HFF-Myc (cell line): ENCODE measurements at places on chromosomes 6 and 20.

DNA sequence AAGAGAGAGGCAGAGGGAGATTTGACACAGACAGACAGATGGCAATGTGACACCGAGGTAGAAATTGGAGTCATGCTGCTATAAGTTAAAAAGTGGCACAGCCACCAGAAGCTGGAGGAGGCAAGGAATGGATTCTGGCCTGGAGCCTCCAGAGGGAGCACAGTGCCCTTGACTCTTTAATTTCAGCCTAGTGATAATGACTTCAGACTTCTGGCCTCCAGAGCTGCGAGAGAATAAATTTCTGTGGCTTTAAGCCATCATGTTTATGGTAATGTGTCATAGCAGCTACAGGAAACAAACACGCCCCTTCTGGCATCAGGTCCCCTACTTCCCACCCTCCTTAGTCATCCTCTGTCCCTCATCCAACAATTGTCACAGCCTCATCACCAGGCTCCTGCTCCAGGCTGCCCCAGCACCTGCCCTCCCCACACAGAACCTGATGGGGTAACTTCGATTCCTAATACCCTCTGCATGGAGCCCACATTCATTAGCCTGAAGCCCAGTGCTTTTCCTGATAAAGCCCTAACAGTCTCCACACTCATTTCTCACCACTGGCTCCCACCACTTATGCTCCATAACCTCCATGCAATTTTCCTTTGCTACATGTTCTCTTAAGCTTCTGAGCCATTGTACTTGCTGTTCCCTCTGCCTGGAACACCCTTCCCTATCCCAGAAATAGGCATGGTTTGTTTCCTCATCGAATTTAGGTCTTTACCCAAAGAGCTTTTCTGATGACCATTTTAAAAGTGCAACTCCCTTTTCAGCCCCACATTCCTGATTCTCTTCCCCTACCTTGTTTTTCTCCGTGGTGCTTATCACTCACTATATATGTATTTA is 69.7 kb upstream of the TOX2 start:
- DNase-seq: peak; percentile 89

DNA sequence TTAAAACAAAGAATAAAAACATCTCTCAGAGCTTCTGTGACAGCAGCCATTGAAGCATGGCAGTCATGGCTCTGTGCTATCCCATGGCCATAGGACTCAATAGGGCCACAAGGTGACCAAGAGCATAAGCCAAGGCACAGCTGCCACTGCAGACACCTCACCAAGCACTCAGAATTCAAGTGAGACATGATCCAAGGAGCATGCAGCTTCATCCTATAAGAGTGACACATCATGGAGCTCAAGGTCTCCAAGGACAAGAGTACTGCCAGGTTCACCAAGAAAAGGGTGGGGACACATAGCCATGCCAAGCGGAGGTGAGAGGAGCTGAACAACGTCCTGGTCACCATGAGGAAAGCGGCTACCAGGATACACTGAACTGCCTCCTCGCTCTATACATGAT is 53.0 kb downstream of the RCAN2 start:
- no peak for DNase-seq

GRCh38 chr6:40779409-40779808 is 192.2 kb upstream of the LRFN2 start:
- DNase-seq: peak; percentile 7

- DNase-seq: no peak
These were observed 34.9 kb upstream of the THBS2 start for GRCh38 chr6:169288591-169288990.

GRCh38 chr6:121365536-121366521 is 31.5 kb upstream of the TBC1D32 start:
- DNase-seq: no peak

- no peak for DNase-seq
These were observed 105.8 kb downstream of the MAFB start for GRCh38 chr20:40583205-40583604.

DNA sequence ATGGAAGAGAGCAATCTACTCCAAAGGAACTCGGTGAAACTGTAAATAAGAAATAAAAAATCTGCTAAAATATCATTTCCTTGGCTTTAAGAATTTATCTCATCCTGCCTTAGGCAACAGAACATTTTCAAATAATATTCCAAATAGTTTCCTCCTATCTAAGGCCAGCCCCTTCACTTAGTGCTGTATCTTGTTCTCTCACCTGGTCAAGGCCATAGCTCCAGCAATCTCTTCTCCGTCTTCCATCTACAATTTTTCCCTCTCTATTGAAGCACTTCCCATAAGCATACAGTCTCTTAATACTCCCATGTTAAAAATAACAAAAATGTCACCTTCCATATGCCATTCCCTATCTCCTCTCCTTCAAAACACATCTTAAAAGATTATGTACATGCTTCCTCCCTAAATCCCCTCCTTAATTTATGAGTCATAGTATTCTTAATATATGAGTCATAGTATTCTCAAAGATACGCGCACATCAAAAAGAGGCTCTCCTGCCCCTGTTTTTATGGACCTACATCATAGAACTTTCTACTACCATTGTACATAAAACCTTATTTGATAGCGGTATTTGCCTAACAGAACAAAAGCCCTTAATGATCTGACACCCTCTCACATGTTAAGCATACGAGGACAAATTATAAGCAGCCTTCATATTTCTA is 146.9 kb downstream of the PDE10A start:
- no peak for DNase-seq

- no peak for DNase-seq
These were observed 517.4 kb upstream of the JARID2 start for GRCh38 chr6:14728396-14729024.

- DNase-seq: no peak
These were observed 16.4 kb downstream of the RNF24 start for GRCh38 chr20:3998998-3999397.

DNA sequence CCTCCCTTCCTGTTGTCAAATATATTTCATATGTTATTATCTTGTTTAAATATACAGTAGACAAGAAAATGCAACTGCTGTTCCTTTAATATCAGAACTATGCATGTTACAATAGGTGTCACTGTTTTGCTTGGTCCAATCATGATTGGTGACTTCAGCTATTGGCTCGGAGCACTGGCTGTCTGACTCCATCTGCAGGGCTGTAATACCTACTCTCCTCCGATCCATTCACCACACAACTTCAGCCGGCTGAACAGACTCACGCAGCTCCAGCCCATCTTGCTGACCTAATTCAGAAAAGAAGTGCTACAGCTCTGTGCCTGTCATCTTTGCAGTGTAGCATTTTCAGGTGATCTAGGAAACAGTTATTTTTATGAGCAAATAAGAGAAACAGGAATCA is at the start of gene BTBD3:
Gene BTBD3 (plus strand): TSS at position 231 of the 400 bp plus-strand sequence. CDS start 383 bp downstream, outside the sequence.
- DNase-seq: peak; percentile 31

DNA sequence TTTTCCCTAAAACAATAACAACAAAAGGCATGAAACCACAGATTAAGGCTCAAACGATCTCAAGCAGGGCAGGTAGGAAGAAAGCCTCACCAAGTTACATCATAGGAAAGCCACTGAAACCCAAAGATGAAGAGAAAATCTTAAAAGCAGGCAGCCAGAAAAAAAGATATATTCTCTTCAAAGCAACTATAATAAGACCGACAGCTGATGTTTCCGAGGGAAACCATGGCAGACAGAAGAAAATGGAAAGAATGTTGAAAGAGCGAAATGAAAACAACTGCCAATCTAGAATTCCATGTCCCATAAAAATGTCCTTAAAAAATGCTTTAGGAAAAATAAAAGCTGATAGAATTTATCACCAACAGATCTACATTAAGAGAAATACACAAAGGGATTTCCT is 161.5 kb upstream of the THBS2 start:
- DNase-seq: no peak

GRCh38 chr6:11770546-11771466 is 7.8 kb downstream of the ADTRP start:
- peak; percentile 95 for DNase-seq

- peak; percentile 91 for DNase-seq
These were observed 15.6 kb downstream of the HAO1 start for GRCh38 chr20:7924692-7925091.

GRCh38 chr20:62241506-62241905 is 3.2 kb downstream of the OSBPL2 start:
- DNase-seq: no peak

DNA sequence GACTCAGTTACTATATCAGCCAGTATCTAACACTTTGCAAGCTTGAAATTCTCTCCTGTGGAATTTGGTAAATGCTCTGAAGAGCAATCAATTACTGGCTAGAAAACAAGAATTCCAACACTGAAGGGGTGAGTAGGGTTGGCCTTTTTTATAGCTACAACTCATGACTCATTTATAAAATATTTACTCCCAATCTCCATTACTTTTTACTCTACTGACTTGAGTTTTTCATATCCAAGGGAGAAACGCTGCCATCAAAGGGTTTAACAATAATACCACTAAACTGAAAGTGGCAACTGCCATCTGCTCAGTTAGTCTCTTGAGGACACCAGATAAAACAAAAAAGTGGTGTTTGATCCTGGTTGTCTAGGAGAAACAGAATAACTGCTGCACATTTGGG is 203.1 kb downstream of the UBE3D start:
- peak; percentile 12 for DNase-seq

GRCh38 chr6:14472986-14473337 is 355.4 kb downstream of the CD83 start:
- no peak for DNase-seq

- DNase-seq: no peak
These were observed 19.1 kb upstream of the PGK2 start for GRCh38 chr6:49806145-49806544.

GRCh38 chr20:50121858-50122271 is 8.9 kb upstream of the UBE2V1 start:
- DNase-seq: peak; percentile 98

GRCh38 chr20:48166082-48166835 is 381.0 kb upstream of the SULF2 start:
- DNase-seq: no peak

DNA sequence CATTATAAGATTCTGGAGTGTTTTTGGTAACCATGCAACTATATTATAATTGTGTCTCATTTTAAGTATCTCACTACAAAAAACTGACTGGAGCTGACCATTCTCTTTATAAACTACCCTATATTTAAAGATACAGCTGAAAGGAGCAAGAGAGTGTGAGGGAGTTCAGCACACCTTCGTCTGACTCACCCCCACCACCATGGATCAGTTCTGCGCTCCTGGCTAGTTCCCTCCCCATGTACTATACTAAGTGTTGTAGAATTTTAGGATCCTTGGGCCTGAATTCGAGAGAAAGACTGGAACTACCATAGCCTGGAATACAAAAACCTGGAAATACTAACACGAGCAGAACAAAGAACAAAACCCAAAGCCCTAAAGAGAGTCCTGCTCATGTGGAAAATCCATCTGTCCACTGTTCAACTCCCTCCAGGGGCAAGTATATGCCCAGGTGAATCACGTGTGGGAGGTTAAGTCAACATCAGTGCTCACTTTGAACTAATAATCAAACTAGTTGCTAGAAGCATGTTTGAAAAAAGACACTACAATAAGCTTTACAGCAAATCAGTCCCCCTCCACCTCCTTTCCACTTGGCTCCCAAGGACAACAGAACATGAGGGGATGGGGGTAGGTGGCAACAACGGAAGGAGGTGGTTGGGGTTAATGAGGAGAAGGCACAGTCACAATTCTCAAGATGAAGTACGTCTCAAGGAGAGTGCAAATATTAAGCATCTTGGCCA is 46.8 kb downstream of the ELOVL5 start:
- DNase-seq: no peak

GRCh38 chr20:49725694-49726093 is 12.0 kb upstream of the B4GALT5 start:
- no peak for DNase-seq

DNA sequence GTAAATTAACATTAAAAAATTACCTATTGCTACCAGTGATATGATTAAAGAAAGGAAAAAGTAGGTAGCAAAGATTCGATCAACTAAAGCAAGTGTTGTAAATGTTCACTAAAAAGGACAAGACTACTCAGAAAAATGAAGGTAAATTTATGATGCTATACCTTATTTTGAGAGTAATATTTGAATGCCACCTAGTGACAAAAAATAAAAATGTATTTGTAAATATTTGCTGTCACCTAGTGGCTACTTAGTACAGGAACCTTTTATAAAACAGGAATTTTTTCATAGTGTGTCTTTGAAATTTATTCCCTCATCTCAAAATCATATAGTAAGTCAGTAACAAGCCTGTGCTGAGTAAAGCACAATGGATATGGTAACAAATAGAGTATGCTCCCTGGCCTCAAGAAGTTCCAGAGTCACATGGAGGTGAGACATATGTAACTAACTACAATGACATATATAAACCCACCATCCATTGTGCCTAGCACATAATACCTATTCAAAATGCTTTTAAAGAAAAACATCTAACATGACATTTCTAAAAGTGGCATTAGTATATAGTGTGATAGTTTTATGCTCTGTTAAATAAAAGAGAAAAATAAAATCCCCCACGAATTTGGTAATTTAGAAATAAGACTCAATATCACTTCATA is 193.1 kb upstream of the SIM1 start:
- DNase-seq: no peak

- DNase-seq: no peak
These were observed 173.9 kb upstream of the TFAP2D start for GRCh38 chr6:50539447-50539846.

DNA sequence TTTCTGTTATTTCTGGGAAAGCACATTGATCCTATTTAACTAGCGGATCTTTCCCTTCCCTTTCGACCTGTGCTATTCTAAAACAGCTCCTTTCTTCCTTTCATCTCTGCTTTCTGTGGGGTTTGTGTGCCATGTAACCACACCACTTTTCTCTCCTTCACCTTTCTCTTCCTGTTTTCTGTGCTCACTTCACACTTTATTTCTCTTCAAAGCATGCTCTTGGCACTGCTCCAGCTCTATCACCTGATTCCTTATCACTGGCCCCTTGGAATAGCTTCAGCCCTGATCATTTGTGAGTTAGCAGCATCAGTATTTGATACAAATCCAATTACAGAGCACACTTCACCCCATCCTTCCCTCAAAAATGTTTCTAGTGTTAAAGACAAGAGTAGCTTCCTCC is 8.1 kb upstream of the METTL24 start:
- no peak for DNase-seq

GRCh38 chr6:81792826-81793225 is 40.3 kb upstream of the TENT5A start:
- no peak for DNase-seq

- DNase-seq: no peak
These were observed 389.2 kb downstream of the CD83 start for GRCh38 chr6:14506656-14507246.

DNA sequence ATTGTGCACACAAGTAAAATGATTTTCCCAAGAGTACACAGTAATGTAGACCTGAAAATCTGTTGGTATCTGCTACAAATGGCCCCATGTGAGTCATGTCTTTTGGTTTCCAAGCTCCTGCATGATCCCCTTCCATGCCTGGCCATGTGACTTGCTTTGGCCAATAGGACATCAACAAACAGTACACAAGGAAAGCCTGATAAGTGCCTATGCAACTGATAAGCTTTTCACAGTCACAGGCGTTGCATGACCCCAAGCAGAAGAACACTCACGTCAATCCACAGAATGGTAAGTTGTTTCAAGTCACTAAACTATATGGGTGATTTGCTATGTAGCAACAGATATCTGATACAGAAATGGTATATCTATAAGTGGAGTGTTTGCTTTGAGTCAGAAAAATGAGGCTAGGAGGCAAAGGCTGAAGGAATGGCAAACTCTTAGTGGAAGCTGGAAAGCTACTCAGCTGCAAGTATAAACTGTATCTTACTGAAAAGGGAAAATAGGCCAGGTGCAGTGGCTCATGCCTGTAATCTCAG is 160.1 kb upstream of the BEND3 start:
- DNase-seq: no peak
